Stimulated activated CD4-positive, alpha-beta T cell treated with anti-CD3 and anti-CD28 coated beads, Interleukin-12 subunit alpha, Interleukin-12 subunit beta, amount 100 ng/mL, for 24 hours (primary cell): ENCODE measurements at places on chromosomes 5 and 9.

DNA sequence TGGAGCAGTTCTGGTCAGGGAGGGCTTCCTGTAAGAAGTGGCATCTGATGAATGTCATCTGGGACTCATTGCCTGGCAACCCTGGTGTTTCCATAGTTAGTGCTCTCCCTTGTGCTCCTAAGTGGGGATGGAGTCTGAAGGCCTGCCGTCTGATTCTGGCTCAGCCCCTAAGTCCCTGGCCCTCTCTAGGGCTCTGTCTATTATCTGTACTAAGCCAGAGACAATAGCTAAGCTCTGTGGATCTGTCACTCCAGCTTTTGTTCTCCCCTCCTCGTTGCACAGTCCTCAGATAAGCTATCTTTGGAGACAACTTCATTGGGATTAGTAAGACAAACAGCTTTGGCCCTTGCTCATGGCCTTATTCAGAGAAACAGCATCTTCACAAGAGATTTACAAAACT, 30.6 kb upstream of the TTC1 start:
- DNase-seq = no peak

- no peak for DNase-seq
Observed at GRCh38 chr5:75940418-75940817, 142.8 kb upstream of the SV2C start.

GRCh38 chr9:27571011-27571410, 2.3 kb downstream of the C9orf72 start:
- DNase-seq = no peak

GRCh38 chr5:1762121-1762882, 37.3 kb downstream of the MRPL36 start:
- DNase-seq = no peak

DNA sequence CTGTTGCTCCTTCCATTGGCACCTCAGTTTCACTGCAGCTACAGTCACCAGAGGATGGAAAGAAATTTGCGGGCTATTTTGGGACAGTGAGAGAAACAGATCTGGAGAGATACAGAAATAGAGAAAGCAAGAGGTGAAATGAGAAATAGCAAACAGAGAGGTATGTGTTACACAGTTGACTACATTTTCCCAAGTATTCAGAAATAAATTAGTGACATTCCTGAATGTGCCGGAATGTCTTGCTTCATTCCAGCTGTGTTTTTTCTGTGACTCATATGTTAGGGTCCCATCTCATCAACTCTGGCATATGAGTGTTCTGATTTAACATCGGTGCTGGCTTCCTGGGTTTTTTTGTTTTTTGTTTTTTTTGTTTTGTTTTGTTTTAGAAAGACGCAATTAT, 63.8 kb upstream of the ZNF462 start:
- DNase-seq = no peak

GRCh38 chr5:172926796-172927195, 32.4 kb upstream of the RPL26L1 start:
- no peak for DNase-seq

- no peak for DNase-seq
Observed at GRCh38 chr9:78486661-78487060, 189.7 kb downstream of the PSAT1 start.

DNA sequence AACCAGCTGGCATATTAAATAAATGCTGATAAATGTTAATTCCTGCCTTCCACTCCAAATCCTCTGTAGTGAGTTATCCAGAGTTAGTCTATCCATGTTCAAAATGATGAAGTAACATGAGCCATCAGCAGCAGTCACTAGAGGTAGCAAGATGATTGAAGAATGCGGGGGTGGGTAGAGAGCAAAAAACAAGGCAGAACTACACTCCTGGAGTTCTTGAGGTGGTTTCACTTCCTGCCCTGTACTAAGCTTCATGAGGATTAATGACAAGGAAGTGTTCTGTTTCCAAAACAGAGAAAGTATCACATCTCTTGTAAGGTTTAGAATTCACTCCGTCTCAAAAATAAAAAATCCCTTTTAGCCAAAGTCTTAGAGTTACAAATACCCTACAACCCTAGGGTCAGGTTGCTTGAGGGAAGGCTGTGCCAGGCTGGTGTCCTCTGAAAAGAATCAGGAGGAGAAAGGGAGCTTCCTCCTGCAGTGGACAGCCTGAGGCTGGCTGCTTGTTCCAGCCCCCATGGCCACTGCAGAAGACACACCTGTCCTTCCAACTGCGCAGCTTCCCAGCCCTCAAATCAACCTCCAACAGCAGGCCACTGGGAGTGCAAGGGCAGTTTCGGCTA, 180.2 kb downstream of the DENND1A start:
- no peak for DNase-seq

- DNase-seq = no peak
Observed at GRCh38 chr9:127897193-127897692, 2.2 kb downstream of the ST6GALNAC6 start.

- no peak for DNase-seq
Observed at GRCh38 chr5:73278693-73279092, 105.7 kb downstream of the TMEM174 start.

- no peak for DNase-seq
Observed at GRCh38 chr5:124056326-124056990, 544.5 kb downstream of the CSNK1G3 start.

- DNase-seq = no peak
Observed at GRCh38 chr5:121797681-121798518, 53.8 kb upstream of the FTMT start.

GRCh38 chr9:90795871-90796317, 5.7 kb upstream of the SYK start:
- DNase-seq = no peak

- DNase-seq = no peak
Observed at GRCh38 chr5:32323741-32324140, 11.0 kb upstream of the MTMR12 start.

DNA sequence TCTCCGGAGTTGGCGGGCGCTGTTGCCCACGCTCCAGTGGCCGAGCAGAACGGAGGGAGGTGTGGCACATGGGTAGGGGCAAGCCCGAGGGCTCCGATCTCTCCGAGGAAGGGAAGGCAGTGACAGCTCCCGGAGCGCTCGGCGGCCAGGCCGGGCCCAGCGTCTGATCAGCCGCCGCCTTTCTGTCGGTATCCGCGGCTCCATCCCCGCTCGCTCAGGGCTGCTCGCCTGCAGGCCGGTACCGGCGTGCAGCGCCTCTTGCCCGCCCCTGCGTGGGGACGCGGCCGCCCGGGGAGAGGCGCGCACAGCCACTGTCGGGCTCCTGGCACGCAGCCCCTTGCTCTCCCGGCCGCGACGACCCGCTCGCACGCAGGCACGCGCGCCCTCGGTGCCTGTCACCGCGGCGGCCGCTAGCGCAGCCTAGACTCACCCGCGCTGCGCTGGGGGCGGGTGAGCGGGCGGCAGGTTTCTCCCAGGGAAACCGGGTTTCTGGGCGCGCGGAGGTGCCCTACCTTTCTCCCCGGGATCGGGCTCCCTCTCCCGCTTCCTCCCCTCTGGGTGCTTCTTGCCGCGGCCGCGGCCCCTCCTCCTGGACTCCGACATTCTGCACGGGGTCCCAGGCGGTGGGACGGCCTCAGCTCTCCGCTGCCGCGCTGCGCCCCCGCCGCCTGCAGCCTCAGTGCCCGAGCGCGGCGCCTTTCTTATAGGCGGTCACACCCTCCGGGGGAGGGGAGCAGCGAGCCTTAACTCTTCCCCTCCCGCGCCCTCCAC, 108.4 kb downstream of the PSD2 start:
- no peak for DNase-seq

DNA sequence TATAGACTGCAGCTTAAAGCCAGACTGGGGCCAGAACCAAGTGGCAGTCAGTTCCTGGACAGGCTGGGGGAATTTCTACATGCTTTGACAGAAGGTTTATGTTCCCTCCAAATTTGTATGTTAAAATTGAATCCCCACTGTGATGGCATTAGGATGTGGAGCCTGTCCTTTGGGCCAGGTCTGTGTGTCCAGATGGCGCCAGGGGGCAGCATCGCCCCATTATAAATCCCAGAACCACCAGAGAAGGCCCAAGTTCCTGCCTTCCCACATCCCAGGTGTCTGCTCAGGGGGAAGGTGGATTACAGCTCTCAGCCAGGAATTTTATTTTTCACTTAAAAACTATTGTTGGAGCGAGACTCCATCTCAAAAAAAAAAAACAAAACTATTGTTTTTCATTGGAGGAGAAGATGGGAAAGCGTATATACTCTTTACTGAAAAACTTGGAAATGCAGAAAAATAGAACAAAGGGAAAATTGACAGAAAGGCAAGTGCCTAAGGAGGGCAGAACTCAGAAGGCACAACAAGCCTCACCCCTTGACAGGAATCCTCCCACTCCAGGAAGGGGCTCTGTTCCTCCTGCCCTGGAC, 5.0 kb downstream of the IL3 start:
- DNase-seq = no peak

GRCh38 chr5:43244823-43245565, 53.0 kb downstream of the NIM1K start:
- no peak for DNase-seq

- DNase-seq = no peak
Observed at GRCh38 chr9:137281345-137282116, 4.0 kb downstream of the TOR4A start.

- no peak for DNase-seq
Observed at GRCh38 chr5:80275347-80275746, 19.5 kb upstream of the SERINC5 start.

- DNase-seq = no peak
Observed at GRCh38 chr5:68219161-68219816, 3.7 kb downstream of the PIK3R1 start.

- no peak for DNase-seq
Observed at GRCh38 chr5:146520731-146521130, 4.7 kb upstream of the GPR151 start.

DNA sequence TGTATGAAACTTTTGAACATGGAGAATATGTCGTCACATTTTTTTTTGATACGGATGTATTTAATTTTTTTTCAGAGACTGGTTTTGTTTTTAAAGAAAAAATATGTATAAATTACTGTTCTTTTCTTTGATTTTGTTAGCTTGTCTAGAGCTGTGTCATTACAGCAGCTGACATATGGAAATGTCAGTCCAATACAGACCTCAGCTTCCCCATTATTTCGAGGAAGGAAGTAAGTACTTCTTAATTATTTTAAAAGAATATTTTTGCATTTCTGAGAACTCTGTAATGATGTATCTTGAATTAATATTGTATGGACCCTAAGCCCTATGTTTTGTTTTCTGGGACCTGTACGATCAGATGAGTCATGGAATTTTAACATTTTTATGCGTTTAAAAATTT, 7.6 kb downstream of the TENT2 start:
- no peak for DNase-seq

DNA sequence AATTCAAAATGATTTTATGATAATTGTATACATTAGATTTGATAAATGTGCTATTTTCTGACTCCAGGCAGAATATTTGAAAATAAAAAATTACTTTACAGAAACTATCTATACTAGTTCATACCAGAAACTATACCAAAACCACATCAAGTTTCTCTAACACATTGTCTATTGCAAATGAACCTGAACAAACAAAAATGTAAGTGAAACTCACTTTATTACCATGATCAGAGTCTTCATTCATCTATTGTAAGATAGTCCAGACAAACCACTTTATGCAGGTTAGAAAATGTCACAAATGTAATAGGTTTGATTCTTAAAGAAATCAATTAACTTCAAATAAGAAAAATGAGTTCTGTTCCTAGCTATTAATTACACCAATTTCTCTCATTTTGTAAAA, 99.4 kb downstream of the OXCT1 start:
- no peak for DNase-seq

GRCh38 chr5:143101121-143101520, 302.4 kb downstream of the NR3C1 start:
- no peak for DNase-seq

DNA sequence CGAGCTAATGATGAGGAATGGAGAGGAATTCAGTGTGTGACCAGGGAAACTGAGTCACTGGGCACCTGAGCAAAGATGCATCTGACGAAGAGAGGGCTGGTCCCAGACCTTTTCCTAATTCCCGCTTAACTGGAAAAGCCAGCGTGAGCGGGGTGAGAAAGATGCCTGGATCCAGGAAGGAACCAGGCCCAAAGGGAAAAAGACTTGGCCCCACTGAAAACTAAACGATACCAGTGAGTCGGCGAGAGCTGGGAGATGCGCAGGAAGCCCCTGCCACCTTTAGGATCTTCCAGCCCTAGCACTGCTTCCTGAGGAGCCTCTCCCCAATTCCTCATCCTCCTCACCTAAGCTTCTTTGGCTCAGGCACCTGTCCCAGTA, 499 bp upstream of the FCHSD1 start:
- no peak for DNase-seq

- no peak for DNase-seq
Observed at GRCh38 chr5:123287881-123288280, 135.3 kb downstream of the CEP120 start.

- no peak for DNase-seq
Observed at GRCh38 chr5:133827830-133828229, 140.6 kb downstream of the C5orf15 start.

GRCh38 chr5:176781054-176781375, 29.3 kb upstream of the UNC5A start:
- no peak for DNase-seq

DNA sequence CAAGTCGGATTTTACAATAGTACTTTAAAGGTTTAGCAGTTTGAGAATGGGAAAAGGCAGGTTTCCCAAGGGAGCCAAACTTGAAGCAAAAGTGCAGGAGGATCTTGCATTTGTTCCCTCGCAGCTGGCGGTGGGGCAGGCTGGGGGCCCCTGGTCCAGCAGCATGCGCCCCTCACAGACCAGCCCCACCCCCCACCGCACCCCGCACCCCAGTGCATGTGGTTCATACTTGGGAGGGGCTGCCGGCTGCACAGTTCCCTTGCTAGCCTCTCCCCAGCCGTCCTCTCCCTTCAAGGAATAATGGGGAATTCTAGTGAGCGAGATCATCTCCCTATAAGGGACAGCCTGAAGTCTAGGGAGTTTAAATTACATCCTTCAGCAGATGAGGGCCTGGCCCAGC, 273.1 kb upstream of the IRX2 start:
- DNase-seq = no peak

DNA sequence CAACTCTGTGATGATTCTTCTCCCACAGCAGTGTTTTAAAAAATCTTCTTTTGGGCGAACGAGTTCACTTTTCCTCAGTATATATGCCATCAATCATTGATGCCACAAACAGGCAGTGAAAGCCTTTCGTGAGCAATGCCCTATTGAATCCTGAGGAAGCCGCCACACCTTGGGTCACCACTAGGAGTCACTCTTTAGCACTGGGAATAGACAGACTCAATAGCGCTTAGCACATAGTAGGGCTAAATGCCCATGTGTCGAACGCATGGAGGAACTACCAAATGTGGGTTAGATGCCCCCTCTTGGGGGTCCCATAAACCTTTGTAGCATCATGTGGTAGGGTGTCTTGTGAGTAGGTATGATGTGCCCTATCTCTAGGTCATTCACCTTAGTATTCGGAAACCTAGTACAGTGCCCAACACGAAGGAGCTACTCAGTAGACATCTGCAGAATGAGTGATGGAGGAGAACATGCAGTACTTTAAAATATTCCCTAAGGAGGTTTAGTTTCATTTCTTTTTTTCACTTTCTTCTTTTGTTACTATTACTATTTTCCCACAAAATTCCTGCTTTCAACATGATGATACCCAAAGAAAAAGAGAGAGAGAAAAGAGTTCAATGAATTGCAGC, 603.7 kb downstream of the BNC2 start:
- no peak for DNase-seq
